SHP77 treated with DMSO at 0.1 percent for 48 hours (cell line): ENCODE measurements at places on chromosomes 5 and 9.

- peak; percentile 90 for DNase-seq
Observed at GRCh38 chr5:43483298-43484105, at the start of gene TMEM267. TSS of gene TMEM267 (minus strand) at chr5:43483865. CDS start at chr5:43453969, 29,896 bp downstream.

DNA sequence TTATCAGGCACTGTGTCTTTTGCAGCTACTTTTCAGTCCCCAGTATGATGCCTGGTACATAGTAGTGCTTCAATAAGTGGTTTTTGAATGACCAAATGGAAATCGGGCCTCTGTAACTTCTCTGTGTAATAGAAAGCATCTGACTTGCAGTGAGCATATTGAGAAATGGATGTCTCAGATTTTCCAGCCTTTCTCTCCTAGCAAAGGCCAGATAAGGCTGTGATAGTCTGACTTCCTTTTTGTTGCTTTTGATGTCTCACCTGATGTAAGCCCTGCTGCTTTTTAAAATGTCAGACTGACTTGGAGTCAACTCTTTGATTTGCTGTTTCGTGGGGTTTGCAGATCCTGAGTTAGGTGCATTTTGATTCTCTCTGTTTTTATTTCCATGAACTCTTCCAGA is 590.0 kb upstream of the ZNF608 start:
- DNase-seq = no peak

GRCh38 chr9:129875181-129875611 is 39.9 kb downstream of the USP20 start:
- no peak for DNase-seq

DNA sequence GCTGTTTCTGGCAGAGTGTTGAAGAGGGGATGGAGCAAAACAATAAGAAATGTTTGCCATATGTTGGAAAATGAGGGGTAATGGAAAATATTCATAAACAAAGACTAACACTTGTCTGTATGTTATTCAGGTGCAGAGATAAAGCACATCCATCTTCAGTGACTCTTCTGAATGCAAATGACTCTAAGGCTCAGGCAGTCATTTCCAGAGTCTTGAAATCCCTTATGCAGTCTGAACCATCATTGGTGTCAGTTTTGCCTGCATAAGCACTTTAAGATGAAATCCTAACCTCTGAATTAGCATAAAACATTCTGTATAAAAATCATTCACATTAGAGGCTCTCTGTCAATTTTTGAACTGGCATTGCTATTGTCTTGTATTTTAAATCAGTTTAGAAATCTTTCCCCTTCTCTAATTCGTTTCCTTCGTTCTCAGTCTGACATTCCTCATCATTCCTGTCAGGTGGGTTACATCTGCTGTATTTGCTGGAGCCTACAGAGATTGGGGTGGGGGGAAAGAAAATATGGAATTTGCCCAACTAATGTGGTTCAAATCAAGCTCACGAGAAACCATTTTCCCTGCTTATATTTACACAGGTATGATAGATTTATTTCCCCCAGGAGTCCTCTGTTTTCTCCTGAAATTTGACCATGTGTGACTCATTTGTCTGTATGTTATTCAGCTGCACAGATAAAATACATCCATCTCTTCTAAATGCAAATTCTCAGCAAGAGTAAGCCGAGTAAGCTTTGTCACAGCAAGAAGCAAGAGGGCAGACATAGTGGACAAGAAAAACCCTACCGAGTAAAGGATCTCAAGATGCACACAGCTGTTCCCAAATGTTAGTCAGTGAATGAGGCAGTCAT is 31.6 kb downstream of the ENC1 start:
- DNase-seq = no peak

GRCh38 chr5:155027993-155028629 is 14.6 kb downstream of the KIF4B start:
- DNase-seq = no peak

DNA sequence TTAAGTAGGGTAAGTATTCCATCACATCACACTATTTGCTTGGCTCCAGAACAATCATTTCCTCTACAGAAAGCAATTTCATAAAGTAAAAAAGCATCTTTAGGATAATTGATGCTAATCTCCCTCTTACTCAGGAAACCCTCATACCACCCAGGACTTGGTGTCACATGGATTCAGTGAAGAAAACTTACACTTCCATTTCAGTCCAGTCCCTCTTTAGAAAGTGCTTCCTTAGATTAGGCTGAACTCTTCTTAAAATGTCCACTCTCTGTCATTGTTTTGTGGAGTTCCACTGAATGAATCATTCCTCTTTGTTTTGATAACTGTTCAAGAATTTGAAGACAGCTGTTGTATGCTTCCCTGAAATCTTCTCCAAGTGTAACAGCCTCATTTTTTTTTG is 144.0 kb upstream of the ZNF462 start:
- no peak for DNase-seq

- DNase-seq = no peak
Observed at GRCh38 chr5:26625099-26625498, 413.3 kb downstream of the CDH9 start.

- DNase-seq = no peak
Observed at GRCh38 chr9:124928116-124928515, 12.8 kb downstream of the GOLGA1 start.

DNA sequence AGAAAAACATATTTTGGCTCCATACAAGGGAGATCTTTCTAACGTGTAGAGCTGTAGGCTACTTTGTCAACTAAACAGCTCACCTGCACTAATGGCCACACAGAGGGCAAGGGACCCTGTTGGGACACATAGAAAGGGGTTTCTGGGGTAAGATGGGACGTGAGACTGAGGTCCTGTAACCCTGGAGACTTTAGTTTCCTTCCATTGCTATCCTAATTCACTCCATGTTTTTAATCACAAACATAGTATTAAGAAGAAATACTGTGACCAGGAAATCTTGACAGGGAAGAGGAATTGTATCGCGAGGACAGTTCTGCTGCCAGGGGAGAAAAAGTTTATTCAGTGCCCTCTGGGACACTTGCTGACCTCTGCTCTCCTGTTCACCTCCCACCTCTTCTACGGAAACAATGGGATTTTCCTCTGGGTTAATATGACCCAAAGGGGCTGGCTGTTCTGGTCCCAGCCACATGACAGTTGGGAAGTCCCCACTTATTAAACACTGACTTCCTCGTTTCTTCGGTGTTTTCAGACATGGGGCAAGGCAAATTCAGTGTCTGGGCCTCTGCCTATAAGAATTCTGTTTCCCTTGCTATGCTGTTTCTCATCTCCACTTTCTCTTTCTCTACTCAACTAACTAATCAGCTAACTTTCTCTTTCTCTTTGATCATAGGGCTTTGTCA is 106.9 kb upstream of the SEMA6A start:
- no peak for DNase-seq

DNA sequence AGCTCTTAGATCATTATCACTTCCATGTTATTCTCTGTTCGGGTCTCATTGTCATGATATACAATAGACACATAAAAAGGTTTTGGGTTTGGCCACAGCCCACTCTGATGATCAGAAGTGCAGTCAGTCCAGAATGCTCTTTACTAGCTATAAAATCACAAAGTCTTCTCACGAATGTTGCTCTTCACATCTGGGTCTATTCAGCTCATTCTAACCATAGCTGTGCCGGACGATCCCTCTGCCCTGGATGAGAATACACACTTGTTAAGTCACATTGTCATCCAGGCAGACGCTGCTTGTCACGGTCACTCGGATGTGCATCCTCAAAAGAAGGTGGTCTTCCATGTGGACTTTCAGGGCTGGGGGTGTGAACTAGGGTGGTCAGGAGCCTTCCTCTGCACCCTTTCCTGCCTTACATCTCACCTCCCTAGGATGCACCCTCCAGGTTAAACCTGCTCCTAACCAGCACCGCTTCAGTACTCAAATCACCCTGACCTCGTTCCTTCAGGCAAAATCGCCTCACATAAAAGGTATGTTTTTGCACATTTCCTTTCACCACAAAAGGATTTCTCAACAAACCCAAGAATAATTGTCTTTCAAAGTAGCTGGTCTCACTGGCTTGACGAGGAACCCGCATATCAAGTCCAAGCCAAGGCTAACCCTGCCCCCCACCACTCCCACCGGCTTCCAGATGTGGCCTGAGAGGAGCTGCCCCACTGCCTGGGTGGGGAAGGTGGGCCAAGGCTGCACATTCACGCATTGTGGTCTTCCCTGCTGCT is 21.9 kb downstream of the ANKH start:
- DNase-seq = no peak

DNA sequence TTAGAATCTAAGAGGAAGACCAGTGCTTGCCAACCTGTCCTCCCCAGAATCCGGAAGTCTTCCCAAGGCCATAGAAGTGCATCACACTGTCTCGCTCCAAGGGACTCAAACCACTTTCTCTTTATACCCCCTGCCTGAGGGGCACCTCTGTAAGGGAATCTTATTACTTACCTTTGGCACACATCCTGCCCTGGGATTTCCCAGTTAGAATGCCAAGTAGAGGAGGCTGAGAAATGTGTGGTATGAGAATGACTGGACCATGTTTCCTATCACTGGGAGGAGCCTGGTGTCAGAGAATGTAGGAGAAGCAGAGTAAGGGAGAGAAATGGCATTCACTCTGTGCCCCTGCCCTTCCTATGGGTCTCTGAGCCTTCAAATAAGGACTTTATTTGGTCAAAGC is 85.8 kb downstream of the AOPEP start:
- no peak for DNase-seq

DNA sequence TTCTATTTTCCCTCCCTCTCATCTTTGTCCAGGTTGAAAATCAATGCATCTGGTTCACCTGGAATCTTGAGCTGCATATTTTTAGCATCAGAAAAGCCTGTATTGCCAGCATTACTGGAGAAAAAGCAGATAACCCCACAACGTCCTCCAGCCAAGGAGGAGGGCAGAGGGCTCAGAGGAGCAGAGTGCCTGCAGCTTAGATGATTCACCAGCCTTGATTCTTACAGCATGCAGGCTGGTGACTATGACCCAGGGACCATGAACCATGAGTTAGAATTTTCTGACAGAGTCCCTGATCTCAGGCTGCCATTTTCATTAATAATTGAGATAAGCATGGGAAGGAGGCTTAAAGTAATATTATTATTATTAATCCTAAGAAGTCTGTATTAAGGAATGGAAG is 278.2 kb downstream of the BRINP1 start:
- DNase-seq = no peak

DNA sequence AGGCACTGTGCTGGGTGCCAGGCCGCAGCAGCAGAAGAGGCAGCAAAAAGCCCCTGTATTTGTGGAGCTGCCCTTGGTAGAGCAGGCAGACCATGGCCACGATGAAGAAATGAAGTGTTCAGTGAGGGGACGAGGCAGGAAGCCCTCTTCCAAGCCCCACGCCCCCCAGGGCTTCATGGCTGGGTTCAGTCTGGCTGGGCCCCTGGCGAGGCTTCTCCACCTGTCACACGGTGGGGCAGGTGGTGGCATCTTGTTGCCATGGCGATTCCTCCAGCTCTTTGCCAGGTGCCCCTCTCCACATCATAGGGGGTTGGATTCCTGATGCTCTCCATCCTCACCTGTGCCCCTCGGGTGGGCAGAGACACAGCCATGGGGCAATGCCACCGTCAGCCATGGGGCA is 21.5 kb downstream of the ADGRD2 start:
- DNase-seq = no peak

GRCh38 chr9:5361326-5362010 is 21.8 kb upstream of the RLN1 start:
- no peak for DNase-seq

DNA sequence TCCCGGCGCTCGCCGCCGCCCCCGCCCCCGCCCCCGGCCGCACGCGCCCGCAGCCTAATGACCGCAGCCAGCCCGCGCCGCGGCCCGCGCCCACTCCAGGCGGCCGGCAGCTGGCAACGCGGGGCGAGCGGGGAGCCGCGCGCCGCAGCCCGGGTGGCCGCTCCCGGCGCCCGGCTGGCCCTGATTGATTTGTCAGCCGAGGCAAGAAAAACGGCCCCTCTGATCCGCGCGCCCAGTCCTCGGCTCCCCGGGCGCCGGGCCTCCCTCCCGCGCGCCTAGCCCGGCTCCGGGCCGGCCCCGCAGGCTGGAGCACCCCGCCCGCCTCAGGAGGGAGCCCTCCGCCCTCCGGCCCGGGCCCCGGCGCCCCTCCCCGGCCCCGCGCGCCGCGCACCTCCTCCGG is 11.9 kb upstream of the LHX2 start:
- no peak for DNase-seq

- DNase-seq = no peak
Observed at GRCh38 chr9:110776221-110776620, 107.6 kb downstream of the MUSK start.

DNA sequence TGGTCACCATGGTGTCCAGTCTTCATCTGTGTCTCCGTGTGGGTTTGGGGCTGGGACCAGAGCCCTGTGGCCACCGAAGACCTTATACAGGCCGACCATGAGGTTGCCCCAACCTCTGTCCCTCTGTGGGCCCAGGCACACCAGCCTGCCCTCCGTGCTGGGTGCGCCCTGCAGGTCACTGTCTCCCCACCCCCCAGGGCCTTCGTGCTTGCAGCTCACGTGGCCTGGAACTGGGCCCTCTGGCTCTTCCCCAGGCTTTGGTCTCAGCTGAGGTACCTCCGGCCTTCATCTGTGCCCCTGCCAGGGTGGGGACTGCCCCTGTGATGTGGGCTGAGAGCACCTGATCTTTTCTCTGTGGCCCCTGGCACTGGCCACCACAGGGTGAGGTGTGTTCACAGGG is 92.1 kb downstream of the RXRA start:
- no peak for DNase-seq

DNA sequence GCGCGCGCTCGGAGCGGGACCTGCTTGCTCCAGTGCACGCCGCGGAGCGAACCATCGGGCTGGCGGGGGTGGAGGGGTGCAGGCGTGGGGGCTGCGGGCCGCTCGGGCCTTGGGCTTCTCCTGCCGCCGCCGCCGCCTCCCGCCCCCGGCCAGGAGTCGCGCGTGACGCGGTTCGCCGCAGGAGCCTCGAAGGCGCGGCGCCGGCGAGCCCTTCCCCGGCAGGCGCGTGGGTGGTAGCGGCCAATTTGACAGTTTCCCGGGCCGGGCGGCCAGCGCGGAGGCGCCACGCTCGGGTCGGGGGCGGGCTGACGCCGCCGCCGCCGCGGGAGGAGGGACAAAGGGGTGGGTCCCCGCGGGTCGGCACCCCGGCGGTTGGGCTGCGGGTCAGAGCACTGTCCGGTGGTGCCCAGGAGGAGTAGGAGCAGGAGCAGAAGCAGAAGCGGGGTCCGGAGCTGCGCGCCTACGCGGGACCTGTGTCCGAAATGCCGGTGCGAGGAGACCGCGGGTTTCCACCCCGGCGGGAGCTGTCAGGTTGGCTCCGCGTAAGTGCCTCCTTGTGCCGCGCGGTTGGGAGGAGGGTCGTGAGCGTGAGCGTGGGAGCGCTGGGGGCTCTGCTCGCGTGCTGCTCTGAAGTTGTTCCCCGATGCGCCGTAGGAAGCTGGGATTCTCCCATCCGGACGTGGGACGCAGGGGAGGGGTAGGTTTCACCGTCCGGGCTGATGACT is at the start of gene TJP2:
Gene TJP2, plus strand, starts transcription at position 387 of the 725 bp plus-strand sequence. Its CDS starts 96 bp downstream, at position 483.
- DNase-seq = no peak

- DNase-seq = no peak
Observed at GRCh38 chr5:75566710-75567309, 44.4 kb upstream of the ANKDD1B start.

DNA sequence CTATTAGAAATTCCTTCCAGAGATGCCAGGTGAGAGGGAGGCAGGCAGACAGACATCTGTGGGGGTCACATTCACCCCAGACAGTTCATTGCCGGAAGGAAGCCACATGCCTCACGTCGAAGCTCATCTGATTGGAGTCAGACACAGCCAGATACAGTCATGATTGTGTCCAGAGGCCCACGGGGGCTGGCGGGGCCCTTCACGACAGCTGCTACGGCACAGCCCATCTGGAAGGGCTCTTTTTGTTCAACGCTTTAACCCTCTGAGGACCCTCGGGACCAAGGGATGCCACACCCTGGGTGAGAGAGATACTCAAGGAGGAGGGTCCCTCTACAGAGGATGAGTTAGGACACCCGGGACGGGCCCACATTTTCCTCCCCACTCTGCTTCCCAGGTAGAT is 31.9 kb upstream of the GABRP start:
- DNase-seq = no peak
